Upper lobe of right lung (tissue), 1 donor: ENCODE measurements at places on chromosomes 5 and 9.
A peak's percentile ranks its signal among the peaks of the same experiment; 100 is the strongest.

- DNase-seq = no peak
These were observed 27.9 kb upstream of the SEMA5A start for GRCh38 chr5:9573796-9574195.

GRCh38 chr5:40078898-40079575 is 600.7 kb upstream of the PTGER4 start:
- DNase-seq = no peak

DNA sequence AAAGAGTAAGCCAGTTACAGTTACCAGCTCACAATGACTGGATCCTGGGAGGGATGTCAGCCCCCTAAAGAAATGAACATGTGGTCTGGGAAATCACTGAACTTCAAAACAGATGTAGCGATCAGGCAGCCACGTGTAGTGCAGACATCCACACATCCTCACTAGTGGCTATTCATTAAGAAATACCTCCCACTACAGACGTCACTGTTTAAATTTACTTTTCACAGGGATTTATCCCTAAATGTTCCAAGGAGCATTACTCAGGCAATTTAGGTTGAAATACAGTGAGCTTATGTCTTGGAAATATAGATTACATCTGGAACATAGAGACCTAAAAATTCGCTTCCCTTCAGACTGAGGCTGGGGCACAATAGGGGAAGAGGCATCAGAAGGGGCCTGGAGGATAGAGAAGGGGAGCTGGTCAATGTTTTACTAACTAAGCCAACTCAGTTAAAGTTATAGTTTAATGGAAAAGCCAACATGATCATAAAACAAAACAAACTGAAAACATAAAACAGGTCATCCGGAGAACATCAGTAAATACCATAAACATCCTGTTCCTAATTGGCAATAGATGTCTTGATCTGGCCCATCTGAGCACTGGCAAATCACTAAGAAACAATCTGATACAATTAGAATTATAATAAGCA is 92.3 kb downstream of the FANCC start:
- no peak for DNase-seq

- DNase-seq = no peak
These were observed 313.3 kb downstream of the EBF1 start for GRCh38 chr5:158786390-158786789.

GRCh38 chr5:58857609-58858008 is 274.7 kb downstream of the RAB3C start:
- no peak for DNase-seq

GRCh38 chr5:60633341-60633740 is 66.6 kb downstream of the DEPDC1B start:
- DNase-seq = no peak

- no peak for DNase-seq
These were observed 108.7 kb downstream of the LIFR start for GRCh38 chr5:38447786-38448185.

- DNase-seq = peak; percentile 46
These were observed 15.3 kb upstream of the AHRR start for GRCh38 chr5:306011-306805.

- no peak for DNase-seq
These were observed 6.9 kb upstream of the SLC12A7 start for GRCh38 chr5:1118738-1119137.

- peak; percentile 56 for DNase-seq
These were observed 139.3 kb upstream of the COL5A1 start for GRCh38 chr9:134502266-134502791.

DNA sequence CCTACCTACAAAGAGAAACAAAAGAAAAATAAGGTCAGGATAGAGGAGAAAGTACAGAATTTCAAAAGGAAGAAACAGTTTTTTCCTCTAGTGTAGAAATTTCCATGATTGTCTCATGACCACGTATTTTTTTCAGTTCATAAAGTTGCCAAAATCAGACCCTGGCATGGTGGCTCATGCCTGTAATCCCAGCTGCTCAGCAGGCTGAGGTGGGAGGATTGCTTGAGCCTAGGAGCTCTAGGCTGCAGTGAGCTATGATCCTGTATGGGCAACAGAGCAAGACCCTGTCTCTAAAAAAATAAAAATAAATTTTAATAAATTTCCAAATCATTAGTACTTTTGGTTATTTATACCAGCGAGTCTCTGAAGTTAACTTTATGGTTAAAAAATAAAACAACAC is 37.8 kb downstream of the CWC27 start:
- DNase-seq = no peak

GRCh38 chr9:76617497-76618175 is 146.6 kb upstream of the PCA3 start:
- no peak for DNase-seq

- no peak for DNase-seq
These were observed 829 bp downstream of the ANXA1 start for GRCh38 chr9:73152543-73152844.

DNA sequence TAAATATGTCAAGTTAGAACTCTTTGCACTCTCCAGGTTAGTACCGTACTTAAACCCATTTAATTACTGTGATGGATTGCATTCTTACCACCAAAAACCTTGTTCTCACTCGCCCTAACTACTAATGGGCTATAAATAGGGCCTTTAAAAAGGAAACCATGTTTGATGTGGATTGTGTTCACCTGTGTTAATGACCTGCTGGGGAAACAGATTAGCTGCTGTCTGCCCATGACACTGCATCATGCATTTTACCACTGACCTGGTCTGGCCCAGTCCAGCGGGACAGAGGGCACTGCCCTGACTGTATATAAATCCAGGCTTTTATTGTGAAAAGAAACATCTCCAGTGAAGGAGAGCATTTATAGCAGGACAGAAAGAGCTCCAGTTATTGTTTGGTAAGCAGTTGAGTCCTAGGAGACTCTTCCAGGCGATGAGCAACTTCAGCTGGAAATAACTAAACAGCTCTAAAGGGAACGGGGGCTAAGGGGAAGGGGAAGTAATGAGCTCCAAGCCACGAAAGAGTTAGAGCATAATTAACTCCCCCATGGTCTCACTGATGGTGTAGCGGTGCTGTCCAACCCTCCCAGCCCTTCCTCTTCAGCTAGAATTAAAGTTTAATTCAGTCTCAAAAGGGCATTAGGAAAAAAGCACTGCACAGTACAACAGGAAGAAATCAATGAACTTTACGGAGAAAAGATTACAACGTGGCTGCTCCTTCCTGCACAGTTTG is 303.1 kb downstream of the ENC1 start:
- DNase-seq = no peak

DNA sequence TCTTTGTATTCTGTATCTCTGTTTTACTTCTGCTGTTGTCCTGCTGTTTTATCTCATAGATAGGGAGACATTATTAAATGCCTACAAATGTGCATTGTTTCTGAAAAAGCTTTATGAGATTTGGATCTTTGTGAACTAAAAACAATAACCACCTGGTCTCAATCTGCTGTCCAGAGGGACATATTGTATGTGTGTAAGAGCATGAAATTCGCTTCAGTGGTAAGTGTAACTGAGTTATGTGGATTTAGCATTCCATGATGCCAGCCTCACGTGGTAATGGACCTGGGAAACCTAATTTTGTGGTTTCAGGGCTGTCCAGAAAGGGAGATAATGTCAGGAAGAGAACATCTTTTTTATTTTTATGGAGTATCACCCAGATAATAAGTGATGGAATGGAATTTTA is 119.3 kb downstream of the GDNF start:
- DNase-seq = no peak

DNA sequence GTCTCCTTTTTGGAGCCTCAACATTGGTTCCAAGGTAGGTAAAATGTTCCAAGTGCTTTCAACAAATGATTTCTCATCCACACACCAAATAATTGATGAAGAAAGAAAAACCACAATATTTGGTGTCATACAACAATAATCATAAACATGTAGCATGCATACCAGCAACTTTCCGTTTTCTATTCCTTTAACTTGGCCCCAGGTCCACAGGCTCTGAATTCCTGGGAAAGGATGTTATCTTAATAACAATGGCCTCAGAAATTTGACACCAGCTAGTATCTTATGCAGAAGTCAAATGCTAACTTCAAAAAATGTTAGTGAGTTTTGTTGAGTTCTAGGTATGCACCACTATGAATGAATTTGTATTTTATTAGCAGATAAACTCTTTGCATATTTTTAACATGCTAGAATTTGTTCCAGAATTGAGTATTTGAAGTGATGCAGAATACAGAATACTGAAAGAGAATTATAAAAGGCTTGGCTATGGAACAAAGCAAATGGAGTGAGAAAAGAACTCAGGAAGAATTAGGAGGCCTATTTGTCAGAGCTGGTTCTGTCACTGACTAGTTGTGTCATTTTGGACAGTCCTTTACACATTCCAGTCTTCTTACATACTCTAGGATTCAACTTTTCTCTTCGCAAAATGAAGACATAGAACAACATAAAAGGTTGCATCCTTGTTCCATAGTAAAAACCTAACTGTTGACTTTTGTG is 435.3 kb upstream of the TNC start:
- DNase-seq = no peak

DNA sequence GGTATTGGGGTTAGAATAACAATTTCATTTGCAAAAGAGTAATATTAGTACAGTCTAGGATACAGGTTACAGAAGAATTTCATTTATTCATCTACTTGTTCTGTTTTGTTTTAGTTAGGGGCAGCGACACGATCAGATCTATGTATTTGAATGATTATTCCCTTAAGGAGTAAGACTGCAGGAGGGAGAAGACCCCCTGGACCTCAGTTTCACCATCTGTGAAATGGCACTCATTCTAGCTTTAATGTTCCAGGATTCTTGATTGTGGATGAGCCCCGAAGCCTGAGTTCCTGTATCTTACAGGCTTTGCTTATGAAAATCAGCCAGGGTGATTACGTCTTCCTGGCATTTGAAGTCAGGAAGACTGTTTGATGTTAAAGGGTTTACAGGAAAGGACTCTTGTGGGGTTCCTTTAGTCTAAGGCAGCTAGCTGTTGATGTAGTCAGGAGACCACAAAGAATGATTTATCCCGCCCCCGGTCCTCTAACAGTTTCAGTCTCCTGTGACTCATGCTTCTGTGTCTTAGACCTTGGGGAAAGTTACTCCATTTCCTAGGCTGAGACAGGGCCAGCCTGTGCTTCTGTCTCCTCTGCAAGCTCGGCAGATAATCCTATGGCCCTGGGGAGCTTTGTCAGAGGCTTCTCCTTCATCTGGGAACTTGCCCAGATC is 11.5 kb downstream of the SMIM3 start:
- no peak for DNase-seq

GRCh38 chr5:129096382-129096991 is 1.9 kb downstream of the ISOC1 start:
- DNase-seq = no peak

DNA sequence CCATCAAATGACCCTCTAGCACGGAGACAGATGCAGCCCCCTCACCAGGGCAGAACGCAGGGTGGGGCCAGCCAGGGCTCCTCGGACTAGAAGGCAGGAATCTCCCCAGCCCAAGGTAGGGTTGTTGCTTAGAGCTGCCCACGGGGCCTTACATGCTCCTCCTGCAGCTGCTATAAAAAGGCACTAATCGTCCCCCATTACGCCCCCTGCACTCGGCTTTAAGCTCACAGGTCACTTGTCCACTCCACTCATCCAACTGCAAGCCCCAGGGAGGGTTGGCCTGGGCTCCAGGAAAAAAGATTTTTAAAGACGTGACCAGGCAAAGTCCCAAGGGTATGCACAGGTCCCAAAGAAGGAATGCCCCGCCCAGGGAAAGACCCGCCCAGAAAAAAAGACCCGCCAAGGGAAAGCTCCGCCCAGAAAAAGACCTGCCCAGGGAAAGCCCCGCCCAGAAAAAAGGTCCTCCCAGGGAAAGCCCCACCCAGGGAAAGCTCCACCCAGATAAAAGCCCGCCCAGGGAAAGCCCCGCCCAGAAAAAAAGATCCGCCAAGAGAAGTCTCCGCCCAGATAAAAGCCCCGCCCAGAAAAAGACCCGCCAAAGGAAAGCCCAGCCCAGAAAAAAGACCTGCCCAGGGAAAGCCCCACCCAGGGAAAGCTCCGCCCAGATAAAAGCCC is 11.1 kb downstream of the GRIN1 start:
- DNase-seq = no peak

DNA sequence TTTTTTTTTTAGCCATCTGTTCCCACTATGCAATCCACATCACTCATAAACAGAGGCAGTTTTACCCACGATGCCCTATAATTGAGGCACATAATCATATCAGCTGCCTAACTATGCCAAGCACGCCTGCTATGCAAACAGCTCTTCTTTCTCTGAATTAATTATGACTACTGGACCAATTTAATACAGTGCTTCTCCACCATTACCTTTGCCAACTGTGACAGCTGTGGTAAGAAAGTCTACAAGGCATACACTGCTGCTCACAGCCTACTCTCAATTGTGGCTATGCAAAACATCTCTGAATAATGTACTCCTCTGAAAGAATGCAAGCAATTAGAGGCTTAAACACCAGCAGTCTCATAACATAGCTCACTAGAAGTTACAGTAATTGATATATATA is 97.1 kb downstream of the DTWD2 start:
- DNase-seq = no peak

GRCh38 chr9:97529363-97530076 is 28.1 kb downstream of the TMOD1 start:
- peak; percentile 4 for DNase-seq

DNA sequence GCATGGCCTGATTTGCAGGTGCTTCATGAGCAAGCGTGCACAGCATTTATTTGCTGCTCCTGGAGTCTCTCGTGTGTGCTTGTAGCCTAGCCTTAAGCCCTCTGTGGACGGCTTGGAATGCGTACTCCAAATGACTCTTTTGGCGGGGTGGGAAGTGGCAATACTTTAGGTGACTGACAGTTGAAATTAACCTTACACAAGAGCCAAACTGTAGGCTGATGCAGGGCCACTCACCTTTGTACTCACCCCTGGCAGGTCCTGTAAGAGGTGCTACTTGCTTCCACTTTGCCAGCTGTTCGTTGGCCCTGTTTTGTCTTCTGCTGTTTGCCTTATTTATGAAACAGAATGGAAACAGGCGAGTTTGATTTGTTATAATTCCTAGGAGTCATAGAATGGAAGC is 22.9 kb downstream of the TENT4A start:
- DNase-seq = peak; percentile 61

- DNase-seq = no peak
These were observed 134.5 kb upstream of the SMIM23 start for GRCh38 chr5:171651102-171651501.

GRCh38 chr9:137035937-137036336 is 4.0 kb upstream of the FUT7 start:
- no peak for DNase-seq

DNA sequence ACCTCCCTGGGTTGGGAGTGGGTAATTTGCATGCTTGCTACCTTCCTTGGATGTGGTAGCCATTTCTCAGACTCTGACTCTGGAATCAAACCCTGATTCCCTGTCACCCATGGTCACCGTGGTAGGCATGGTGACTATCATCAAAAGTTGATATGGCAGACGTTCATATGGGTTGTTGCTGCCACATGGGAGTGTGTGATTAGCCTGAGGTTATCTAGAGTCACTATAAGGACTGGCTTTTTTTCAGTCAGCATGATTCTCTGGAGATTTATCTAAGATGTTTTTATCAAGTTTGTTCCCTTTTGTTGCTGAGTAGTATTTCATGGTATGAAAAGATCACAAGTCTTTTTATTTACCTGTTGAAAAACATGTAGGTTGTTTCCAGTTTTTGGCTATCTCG is 7.0 kb downstream of the RCL1 start:
- DNase-seq = no peak
